HTR-8/SVneo (cell line): ENCODE measurements at places on chromosomes 1 and 21.
A peak's percentile ranks its signal among the peaks of the same experiment; 100 is the strongest.

- no peak for DNase-seq
Measured at GRCh38 chr1:230985711-230986110, 6.8 kb downstream of the ARV1 start.

GRCh38 chr1:175494950-175495349 lies 248.4 kb downstream of the TNR start:
- no peak for DNase-seq

DNA sequence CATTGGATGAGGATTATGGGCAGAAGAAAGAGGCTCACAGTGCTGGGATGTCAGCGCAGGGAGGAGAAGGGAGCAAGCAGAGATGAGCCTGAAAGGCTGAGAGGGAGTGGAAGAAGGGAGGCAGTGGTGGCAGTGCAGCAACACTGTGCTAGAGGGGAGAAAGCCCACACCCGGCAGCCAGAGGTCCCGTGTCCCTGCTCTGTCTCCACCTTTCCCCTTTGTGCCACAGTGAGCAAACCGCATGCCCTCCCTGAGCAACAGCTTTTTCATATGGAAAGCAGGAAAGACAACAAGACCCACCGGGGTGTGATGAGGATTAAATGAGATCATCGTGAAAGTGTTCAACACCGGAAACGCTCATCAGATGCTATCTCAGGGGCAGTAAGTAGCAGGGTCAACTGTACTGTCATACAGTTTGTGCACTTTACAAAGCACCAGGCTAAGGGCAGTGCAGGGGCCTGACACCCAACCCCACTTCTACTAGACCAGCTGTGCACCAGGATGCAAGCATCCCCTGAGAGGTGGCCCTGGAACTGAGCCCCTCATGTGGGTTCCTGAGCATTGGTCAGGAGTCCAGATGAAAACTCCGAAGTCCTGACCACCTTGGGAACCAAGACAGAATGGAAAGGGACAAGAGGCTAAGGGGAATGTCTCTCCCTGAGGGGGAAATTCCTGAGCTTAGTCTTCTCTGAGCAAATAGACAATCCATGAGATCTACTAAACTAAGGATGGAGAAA lies 9.1 kb downstream of the NHLH1 start:
- peak; percentile 31 for DNase-seq

- no peak for DNase-seq
Measured at GRCh38 chr1:207919523-207920170, 8.7 kb upstream of the CD34 start.

- DNase-seq, result no peak
Measured at GRCh38 chr1:38269923-38270848, 223.6 kb upstream of the POU3F1 start.
